CD4-positive, CD25-positive, alpha-beta regulatory T cell (primary cell): ENCODE measurements at places on chromosomes 2 and 18. TPM values are rescaled to one million over a fixed set of nuclear protein-coding genes. Genes with fewer than 3 reads are reported as not detected.

The GPR17 gene
- polyA plus RNA-seq, result not detected

The ANKRD30B gene
- not detected for polyA plus RNA-seq

- no peak for DNase-seq
Observed at GRCh38 chr2:207072571-207072970, 93.2 kb downstream of the KLF7 start.

GRCh38 chr2:104638190-104638858 is 215.6 kb upstream of the POU3F3 start:
- no peak for DNase-seq

- no peak for DNase-seq
Observed at GRCh38 chr18:8416212-8417019, 192.8 kb upstream of the RAB12 start.

DNA sequence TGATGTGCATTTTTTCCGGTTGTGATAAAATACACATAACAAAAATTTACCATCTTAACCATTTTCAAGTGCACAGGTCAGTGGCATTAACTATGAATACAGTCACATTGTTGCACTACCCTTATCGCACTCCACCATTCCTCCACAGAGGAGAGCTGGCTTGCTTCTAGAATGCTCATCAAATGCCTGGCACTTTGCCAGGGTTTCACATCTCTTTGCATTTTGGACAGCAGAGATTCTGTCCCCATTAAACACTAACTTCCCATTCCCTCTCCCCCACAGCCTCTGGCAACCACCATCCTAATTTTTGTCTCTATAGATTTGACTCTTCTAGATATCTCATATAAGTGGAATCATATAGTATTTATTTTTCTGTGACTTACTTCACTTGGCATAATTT is 165.0 kb downstream of the ASB1 start:
- no peak for DNase-seq
